Activated CD8-positive, alpha-beta memory T cell treated with anti-CD3 and anti-CD28 coated beads, Interleukin-2, amount 10 ng/mL, durations not matched to agents 7 days and 5 days (primary cell): ENCODE measurements at places on chromosomes 7 and 10.

DNA sequence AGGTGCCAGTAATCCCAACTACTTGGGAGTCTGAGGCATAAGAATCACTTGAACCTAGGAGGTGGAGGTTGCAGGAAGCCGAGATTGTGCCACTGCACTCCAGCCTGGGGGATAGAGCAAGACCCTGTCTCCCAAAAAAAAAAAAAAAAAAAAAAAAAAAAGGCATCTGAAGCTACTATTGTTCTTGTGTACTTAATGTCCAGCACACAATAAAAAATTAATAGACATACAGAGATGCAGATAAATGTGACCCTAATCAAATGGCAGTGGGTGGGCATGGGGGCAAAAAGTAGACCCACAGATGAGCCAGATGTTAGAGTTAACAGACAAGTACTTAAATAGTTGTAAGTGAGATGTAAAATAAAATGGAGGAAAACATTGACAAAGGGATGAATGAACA, 7.7 kb upstream of the KCNK18 start:
- DNase-seq, result no peak

- DNase-seq, result no peak
Observed at GRCh38 chr7:26001662-26002244, 150.2 kb upstream of the NFE2L3 start.

- DNase-seq, result no peak
Observed at GRCh38 chr7:135275971-135276580, 42.4 kb downstream of the STRA8 start.

- no peak for DNase-seq
Observed at GRCh38 chr10:103445767-103446567, 6.2 kb downstream of the CALHM2 start.

DNA sequence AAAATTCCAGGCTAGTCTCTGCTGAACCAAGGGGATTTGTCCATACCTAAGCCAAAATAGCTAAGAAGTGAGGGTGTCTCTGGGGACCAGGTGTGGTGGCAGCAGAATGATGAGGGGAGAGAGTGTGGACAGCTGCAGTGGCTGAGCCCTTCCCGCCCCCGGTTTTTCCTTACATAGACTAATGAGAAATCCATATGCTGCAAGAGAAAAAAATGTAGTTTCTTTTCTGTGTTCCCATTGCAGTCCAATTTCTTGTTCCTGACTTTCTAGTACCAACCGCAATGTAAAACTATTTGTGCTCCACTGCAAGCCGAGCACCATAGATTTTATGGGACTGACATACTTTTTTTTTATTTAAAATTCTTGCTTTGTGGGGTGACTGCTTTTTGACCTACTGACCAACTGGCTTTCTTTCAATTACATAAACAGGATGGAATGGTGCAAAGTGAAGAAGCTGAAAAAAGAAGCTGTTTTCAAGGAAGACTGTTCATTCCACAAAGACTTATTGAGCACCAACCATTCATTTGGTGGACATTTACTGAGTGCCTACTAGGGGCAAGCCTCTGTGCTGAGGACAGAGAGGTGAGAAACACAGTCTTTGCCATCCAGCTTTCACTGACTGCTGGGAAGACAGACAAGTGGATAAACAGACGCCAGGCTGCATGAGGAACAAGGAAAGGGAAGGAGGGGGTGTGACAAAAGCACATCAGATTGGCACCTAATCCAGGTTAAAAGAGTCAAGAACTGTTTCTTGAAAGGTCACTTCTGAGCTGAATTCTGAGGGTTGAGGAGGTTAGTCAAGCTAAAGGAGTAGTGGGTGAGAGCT, 9.8 kb downstream of the CEP41 start:
- no peak for DNase-seq

DNA sequence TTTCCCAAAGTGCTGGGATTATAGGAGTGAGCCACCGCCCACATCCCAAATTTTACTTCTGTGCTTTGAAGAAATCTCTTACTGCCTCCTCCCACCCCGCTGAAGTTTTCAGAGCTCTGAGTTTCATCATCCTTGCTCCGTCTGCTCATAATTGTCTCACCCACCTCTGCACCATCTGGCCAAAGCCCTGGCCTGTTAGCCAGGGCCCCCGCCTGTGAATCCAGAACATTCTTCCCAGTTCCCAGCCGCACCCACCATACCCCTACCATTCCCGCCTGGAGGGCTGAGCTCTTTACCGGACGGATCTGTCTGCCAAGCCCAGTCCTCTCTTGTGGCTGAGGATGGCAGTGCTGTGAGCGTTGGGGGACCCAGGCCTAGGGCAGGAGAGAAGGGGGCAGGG, 14.5 kb downstream of the SSC4D start:
- DNase-seq, result no peak

DNA sequence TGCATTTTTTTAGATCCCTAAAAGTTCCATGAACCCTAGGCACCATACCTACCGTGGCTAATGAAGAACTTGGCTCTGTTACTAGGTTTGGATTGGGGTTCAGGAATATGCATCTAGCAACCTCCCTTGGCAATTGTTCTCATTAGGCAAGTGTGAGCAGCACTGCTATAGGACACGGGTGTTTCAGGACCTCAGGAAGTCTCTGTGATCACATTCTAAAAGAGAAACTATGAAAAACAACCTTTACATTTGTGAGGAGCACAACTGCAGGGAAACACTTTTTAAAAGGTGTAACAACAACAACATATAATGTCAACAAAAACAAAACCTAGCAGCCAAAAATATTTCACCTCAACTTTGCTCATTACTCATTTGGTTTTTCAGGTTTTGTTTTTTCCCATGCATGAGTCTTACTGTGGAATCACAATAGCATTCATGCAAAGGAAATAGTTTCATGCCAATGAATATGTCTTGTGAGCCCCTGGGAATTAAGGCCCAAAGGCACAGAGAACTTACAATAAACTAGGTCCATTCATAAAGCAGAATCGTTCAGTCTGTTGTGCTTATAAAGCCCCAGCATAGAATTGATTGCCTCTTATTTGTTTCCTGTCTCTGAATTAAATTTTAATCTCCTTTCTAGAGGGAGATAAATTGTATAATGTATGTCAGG, 255.7 kb upstream of the DGKB start:
- no peak for DNase-seq

- no peak for DNase-seq
Observed at GRCh38 chr10:1274701-1275544, 218.7 kb downstream of the WDR37 start.

DNA sequence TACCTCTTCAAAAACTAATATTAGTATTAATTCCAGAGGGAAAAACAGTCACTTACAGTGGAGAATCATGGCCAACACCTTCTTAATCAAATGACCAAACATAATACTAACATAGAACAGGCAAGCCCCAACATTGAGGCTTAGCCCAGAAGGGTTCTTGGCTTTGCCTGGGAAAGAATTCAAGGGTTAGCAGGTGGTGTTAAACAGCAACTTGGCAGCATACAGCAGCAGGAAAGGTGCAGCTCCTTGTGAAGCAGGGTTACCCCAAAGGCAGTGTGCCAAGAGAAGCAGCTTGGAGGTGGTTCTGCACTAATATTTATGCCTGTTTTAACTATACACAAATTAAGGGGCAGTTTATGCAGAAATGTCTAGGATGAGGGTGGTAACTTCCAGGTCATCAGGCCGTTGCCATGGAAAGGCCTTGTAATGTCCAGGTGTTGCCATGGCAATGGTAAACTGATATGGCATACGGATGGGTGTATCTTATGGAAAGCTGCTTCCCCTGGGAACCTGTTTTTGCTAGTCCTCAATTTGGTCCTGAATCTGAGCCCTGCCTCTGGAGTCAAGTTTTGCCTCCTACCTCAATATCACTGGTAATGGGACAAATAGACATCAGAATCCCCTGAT, 27.2 kb upstream of the BEND7 start:
- no peak for DNase-seq
